Tibial nerve (tissue), 4 donors: ENCODE measurements at places on chromosomes 2 and 18. TPM values are rescaled to one million over a fixed set of nuclear protein-coding genes. Genes with fewer than 3 reads are reported as not detected.

- no peak overlapping the region for H3K27ac ChIP-seq
- no peaks in the 10 kb centered on the region for H3K36me3 ChIP-seq
- no peaks in the 10 kb centered on the region for H3K4me1 ChIP-seq
- DNase-seq, result no peak
- no peaks in the 10 kb centered on the region for H3K27me3 ChIP-seq
These were observed 240.1 kb upstream of the NXPH2 start for GRCh38 chr2:139020287-139020686.

DNA sequence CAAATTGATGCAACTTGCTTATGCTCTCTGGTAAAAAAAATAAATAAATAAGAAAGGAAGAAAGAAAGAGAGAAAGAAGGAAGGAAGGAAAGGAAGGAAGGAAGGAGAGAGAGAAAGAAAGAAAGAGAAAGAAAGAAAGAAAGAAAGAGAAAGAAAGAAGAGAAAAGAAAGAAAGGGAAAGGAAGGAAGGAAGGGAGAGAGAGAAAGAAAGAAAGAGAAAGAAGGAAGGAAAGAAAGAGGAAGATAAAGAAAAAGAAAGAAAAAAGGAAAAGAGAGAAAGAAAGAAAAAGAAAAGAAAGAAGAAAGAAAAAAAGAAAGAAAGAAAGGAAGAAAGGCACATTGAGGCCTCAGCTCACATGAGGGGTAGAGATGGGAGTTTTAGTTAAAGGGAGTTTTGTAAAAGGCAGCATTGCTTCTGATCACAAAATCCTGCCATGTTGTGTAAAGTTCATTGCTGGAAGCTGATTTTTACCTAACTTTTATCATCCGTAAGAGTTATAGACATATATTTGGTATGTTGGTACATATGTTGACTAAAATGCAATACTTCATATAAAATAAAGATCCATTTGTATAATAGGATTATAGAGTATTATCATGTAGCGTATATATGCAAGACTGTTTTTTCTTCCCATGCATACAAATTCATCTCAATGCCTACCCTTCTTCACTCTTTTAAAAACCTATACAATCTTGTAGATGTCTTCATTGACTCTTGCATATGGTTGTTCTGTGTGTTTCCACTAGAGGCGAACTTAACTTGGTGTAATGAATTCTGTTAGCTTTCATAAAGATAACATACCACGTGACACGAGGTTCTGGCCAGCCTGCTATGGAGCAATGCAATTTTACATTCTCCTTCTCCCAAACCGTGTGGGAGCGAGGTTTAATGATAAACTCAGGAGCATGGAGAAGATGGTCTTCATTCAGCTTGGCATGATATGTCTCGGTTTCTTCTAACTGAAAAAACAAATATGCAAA, 32.8 kb downstream of the MYOM1 start:
- H3K4me1 ChIP-seq, result no peaks in the 10 kb centered on the region
- no peaks in the 10 kb centered on the region for H3K36me3 ChIP-seq
- DNase-seq, result no peak
- no peak overlapping the region for H3K4me3 ChIP-seq

DNA sequence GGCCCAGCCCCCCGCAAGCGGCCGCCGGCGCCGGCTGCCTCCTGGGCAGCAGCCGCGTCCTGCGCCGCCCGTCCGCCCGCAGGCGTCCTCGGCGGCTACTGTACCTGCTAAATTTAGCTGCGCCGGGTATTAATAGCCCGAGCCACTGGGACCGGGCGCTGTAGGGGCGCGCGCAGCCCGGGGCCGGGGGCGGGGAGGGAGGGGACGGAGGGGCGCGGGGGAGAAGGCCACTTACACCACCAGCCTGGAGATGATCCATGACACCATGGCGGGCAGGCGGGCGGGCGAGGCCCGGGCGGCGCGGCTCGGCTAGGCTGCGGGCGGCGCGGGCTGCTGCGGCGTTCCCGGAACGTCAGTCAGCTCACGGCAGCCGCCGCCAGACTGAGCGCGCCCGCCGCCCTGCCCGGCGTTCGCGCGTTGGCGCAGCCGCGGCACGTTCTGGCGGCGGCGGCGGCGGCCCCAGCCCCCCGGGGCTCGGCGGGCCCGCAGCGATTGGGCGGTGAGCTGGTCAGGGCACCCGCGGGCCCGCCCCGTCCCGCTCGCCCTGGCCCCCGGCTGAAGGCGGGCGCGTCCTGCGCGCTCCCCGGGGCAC, at the start of gene REEP1:
REEP1 (minus strand) TSS at position 383 of the 592 bp plus-strand sequence; CDS start at position 267, 116 bp downstream.
- H3K4me3 ChIP-seq, result peak within 1 kb of the TSS; percentile 24
- peaks cover 17% of the 10 kb centered on the region for H3K4me1 ChIP-seq
- H3K27me3 ChIP-seq, result no peaks in the 10 kb centered on the region
- H3K36me3 ChIP-seq, result no peaks in the 10 kb centered on the region
- no peak for DNase-seq

DNA sequence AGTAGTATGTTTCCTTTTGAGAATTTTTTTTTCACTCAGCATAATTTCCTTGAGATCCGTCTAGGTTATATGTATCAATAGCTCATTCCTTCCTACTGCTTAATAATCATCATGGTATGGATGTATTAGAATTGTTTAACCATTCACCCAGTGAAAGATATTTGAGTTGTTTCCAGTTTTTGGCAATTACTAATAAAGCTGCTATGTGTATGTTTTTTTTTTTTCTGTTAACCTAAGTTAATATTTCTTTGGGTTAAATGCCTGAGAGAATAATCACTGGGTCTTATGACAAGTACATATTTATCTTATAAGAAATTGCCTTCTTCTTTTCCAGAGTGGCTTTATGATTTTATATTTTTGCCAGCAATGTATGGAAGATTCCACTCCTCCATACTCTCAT, 96.4 kb upstream of the ST6GAL2 start:
- DNase-seq, result no peak
- no peaks in the 10 kb centered on the region for H3K27me3 ChIP-seq

DNA sequence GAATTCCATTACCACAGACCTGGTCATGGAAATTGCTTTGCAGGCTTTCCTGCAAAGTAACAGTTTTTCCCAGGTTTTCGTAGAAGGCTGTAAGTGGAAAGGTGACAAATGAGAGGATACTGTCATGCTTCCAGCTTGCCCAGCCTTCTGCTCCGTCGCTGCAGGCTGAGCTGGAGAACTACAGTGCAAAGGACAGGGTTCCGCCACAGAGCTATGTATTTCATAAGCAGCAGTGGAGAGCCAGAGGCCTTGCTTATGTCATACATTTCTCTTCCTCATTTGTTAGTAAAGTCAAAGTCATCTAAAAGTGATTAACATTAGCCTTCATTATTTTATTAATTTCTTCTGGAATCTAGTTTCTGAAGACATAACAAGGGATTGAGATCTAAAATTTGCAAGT, 72.9 kb upstream of the RBM44 start:
- H3K27ac ChIP-seq, result no peak overlapping the region
- H3K36me3 ChIP-seq, result no peaks in the 10 kb centered on the region
- no peak for DNase-seq
- peaks cover 7% of the 10 kb centered on the region for H3K4me1 ChIP-seq
- H3K4me3 ChIP-seq, result no peak overlapping the region

DNA sequence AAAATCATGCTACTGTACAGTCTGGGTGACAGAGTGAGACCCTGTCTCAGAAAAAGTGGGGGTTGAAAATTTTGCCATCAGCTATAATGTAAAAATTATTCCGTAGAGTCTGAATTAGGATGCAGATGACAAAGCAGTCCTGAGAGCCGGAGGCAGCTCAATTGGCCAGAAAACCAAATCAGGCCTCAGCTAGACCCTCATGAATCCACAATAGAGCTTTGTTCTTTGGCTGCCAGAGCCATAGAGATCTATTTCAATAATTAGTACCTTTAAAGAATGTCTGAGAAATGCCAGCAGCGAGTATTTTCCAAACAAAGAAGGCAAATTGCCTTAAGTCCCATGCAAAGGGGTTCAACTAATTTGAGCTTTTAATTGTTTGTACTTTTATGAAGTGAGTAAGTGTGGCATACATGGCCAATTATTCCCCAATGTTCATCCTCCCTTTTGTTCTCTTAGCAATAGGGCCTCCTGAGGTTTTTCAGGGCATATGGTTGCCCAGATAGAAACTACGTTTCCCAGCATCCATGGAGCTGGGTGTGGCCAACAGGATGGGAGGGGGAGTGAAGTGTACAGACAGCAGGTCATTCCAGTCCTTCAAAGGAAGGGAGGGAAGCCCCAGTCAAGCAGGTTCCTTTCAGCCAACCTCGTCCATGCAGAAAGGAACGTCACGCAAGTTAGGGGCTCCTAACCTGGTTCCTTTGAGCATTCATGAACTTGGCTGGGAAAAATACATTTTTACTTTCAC, 211.3 kb upstream of the APCDD1 start:
- no peak overlapping the region for H3K4me3 ChIP-seq
- H3K4me1 ChIP-seq, result peaks cover 18% of the 10 kb centered on the region

FSHR gene
- not detected for total RNA-seq

- H3K4me3 ChIP-seq, result no peak overlapping the region
- no peak for DNase-seq
- no peaks in the 10 kb centered on the region for H3K36me3 ChIP-seq
- H3K27me3 ChIP-seq, result no peaks in the 10 kb centered on the region
These were observed 3.4 kb downstream of the DUSP19 start for GRCh38 chr2:183081911-183082310.

DNA sequence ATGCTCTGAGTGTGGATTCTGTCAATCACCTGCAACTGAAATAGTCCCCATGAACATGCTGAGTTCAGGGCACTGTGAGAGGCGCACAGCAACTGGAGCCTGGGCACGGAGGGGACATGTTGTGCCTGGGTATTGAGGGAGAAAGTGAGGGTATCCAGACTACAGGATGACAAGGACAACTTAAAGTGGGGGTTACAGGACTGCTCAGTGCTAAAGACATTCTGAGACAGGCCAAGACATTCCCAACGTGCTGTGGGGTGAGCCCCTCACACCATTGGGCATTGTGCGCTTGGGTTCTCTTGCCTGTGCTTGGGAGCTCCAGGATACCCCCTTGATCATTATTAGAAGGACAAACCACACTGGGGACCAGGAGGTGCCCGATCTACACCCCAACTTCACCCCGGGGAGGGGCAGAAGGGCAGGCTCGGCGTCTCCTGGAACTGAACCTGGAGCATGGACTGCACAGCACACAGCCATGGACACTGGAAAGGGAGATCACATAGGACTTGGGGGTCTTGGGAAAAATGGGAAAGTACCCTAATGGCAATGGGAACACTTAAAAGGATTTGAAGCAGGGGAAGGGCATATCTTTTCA, 72.5 kb upstream of the HDAC4 start:
- no peaks in the 10 kb centered on the region for H3K36me3 ChIP-seq
- DNase-seq, result no peak
- H3K4me1 ChIP-seq, result no peaks in the 10 kb centered on the region
- H3K27me3 ChIP-seq, result no peaks in the 10 kb centered on the region
- H3K27ac ChIP-seq, result no peak overlapping the region

DNA sequence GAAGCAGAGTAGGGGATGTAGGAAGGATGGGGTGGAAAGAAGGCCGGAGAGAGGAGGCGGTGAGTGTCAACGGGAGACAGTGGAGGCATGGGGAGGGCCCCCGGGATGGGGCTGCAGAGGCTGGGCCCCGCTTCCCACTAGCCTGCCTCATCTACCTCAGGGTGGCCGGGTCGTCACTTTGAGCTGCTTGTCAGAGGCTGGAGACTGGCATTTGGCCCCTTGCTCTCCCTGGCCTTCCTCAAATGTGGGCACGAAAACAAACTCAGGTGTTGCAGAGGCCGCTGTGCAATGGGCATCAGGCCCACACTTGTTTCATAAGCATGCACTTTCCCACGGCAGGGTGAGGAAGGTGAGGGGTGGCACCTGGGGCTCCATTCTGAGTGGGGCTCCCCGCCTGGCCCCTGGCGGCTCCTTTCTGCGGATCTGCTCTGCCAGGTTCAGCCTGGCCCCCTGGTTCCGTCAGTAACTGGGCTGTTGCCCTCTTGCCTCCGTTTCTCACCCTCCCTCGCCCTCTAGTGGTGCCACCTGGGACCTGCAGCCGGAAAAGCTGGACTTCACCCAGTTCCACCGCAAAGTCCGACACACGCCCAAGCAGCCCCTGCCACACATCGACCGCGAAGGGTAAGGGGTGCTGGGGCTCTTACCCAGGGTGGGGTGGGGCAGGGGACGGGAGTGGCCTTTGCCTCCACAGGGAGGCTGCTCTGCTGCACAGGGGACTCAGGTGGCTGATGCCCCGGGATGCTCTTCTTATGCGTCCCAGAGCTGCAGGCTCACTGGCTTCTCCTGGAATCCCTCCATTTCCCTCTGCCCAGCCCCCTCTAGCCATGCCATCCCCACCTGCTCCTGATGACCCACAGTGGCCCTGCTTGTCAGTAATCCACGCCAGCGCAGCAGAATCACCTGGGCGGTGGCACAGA, 125.4 kb downstream of the CTIF start:
- H3K27ac ChIP-seq, result peak overlapping the region; percentile 87
- H3K36me3 ChIP-seq, result no peaks in the 10 kb centered on the region
- H3K27me3 ChIP-seq, result no peaks in the 10 kb centered on the region
- peaks cover 41% of the 10 kb centered on the region for H3K4me1 ChIP-seq
- H3K4me3 ChIP-seq, result no peak overlapping the region

GKN2 gene
- total RNA-seq, result not detected

- peaks cover 22% of the 10 kb centered on the region for H3K4me1 ChIP-seq
- H3K27me3 ChIP-seq, result no peaks in the 10 kb centered on the region
- no peaks in the 10 kb centered on the region for H3K36me3 ChIP-seq
- DNase-seq, result no peak
- no peak overlapping the region for H3K27ac ChIP-seq
- peak overlapping the region; percentile 39 for H3K4me3 ChIP-seq
These were observed 1.3 kb downstream of the NPPC start for GRCh38 chr2:231924889-231925275.

- H3K36me3 ChIP-seq, result no peaks in the 10 kb centered on the region
- H3K27me3 ChIP-seq, result no peaks in the 10 kb centered on the region
- peak overlapping the region; percentile 60 for H3K27ac ChIP-seq
- no peak for DNase-seq
- H3K4me3 ChIP-seq, result no peak overlapping the region
- H3K4me1 ChIP-seq, result peaks cover 35% of the 10 kb centered on the region
These were observed 135.9 kb downstream of the PRPF40A start for GRCh38 chr2:152581360-152581759.

- no peak overlapping the region for H3K27ac ChIP-seq
- no peaks in the 10 kb centered on the region for H3K4me1 ChIP-seq
- no peaks in the 10 kb centered on the region for H3K36me3 ChIP-seq
- no peaks in the 10 kb centered on the region for H3K27me3 ChIP-seq
These were observed 5.4 kb downstream of the AGXT start for GRCh38 chr2:240873805-240874714.

- H3K4me3 ChIP-seq, result no peak overlapping the region
- no peak overlapping the region for H3K27ac ChIP-seq
- H3K27me3 ChIP-seq, result no peaks in the 10 kb centered on the region
- H3K36me3 ChIP-seq, result no peaks in the 10 kb centered on the region
These were observed 116.3 kb downstream of the DYM start for GRCh38 chr18:49344096-49344495.

GRCh38 chr18:46497129-46497528, 159.9 kb downstream of the LOXHD1 start:
- DNase-seq, result no peak
- H3K36me3 ChIP-seq, result no peaks in the 10 kb centered on the region
- H3K4me3 ChIP-seq, result no peak overlapping the region

MZT2A gene
- 128 TPM for total RNA-seq

SERPINB11 gene
- not detected for total RNA-seq

GDF7 gene
- 17.0 TPM for total RNA-seq

GRCh38 chr2:126880324-126880723, 18.4 kb upstream of the TEX51 start:
- H3K4me3 ChIP-seq, result no peak overlapping the region
- H3K4me1 ChIP-seq, result no peaks in the 10 kb centered on the region
- H3K36me3 ChIP-seq, result no peaks in the 10 kb centered on the region

- no peak for DNase-seq
- H3K27ac ChIP-seq, result no peak overlapping the region
- H3K36me3 ChIP-seq, result no peaks in the 10 kb centered on the region
- H3K4me3 ChIP-seq, result no peak overlapping the region
- no peaks in the 10 kb centered on the region for H3K4me1 ChIP-seq
These were observed 98.5 kb downstream of the GYPC start for GRCh38 chr2:126754240-126755004.
